ENCODE measurements at places on chromosomes 11 and 22. TPM values are rescaled to one million over a fixed set of nuclear protein-coding genes. Genes with fewer than 3 reads are reported as not detected.

DNA sequence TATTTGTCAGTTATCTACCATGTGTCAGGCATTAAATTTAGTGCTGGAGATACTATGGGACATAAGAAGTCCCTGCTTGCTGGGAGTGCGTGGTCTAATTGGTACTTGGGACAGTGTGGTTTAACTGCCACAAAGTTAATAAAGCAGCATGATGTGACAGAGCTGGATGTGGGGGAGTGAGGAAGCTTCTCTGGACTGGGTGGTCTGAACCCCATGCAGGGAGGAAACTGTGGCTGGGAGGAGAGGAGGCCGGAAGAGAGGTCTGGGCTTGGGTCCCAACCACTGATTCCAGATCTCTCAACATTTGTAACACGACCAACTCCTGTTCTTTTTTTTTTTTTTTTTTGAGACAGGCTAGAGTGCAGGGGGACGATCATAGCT, 37.1 kb downstream of the ST3GAL4 start:
- H3K4me3 ChIP-seq: no peak overlapping the region
- H3K27me3 ChIP-seq: no peaks in the 10 kb centered on the region

DNA sequence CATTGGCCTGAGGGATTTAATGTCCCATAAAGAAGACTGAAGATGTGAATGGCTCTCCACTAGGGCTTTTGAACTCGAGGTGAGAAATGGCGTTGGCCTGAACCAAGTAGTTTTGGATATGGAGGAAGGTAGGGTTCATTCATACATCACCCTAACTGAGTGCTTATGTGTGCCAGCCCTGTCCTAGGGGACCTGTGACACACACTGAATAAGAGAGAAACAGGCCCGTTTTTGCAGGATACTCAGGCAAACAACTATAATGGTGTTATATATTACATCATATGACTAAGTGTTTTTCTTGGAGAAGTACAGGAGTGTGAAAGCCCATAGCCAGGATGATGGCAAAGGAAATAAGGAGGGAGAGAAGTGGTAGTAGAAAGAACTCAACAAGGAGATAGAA, 368.1 kb downstream of the TMEM135 start:
- H3K27ac ChIP-seq: no peak overlapping the region
- H3K4me3 ChIP-seq: no peak overlapping the region
- H3K36me3 ChIP-seq: no peaks in the 10 kb centered on the region
- H3K27me3 ChIP-seq: no peaks in the 10 kb centered on the region
- DNase-seq: no peak
- H3K4me1 ChIP-seq: no peaks in the 10 kb centered on the region

DNA sequence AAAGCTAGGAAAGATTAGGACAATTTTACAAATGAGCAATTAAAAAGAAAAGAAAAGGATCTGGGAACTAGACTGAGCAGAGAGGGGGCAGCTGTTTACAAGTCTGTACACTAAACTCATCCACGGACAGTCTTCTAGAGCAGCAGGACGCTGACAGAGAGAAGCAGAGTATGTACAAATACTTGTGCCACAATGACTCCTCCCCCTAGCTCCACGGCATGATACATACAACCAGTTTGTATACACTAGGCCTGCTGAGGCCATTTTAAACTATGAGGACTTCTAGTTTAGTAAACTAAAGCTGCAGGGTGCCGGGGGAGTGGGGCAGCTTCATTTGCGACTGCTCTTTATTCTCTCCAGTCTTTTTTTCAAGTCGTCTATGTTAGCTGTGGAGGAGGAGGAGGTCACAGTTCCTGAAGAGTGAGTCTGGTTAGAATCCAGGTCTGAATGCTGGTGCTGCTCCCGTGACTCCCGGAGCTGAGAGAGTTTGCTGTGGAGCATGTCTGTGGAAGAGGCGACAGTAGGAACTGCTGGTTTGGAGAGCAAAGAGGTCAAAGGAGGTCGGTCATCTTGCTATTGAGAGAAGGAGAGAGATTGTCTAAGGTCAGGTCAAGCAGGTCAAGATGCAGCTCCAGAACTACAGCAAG, 24.8 kb downstream of the F2 start:
- H3K27me3 ChIP-seq: no peaks in the 10 kb centered on the region
- H3K27ac ChIP-seq: no peak overlapping the region
- no peak for DNase-seq
- H3K36me3 ChIP-seq: peaks cover 53% of the 10 kb centered on the region
- no peak overlapping the region for H3K4me3 ChIP-seq
- H3K4me1 ChIP-seq: no peaks in the 10 kb centered on the region

GRCh38 chr11:47523490-47524225, 29.3 kb downstream of the CELF1 start:
- no peaks in the 10 kb centered on the region for H3K27me3 ChIP-seq
- no peaks in the 10 kb centered on the region for H3K36me3 ChIP-seq
- H3K4me3 ChIP-seq: peak overlapping the region; percentile 51

DNA sequence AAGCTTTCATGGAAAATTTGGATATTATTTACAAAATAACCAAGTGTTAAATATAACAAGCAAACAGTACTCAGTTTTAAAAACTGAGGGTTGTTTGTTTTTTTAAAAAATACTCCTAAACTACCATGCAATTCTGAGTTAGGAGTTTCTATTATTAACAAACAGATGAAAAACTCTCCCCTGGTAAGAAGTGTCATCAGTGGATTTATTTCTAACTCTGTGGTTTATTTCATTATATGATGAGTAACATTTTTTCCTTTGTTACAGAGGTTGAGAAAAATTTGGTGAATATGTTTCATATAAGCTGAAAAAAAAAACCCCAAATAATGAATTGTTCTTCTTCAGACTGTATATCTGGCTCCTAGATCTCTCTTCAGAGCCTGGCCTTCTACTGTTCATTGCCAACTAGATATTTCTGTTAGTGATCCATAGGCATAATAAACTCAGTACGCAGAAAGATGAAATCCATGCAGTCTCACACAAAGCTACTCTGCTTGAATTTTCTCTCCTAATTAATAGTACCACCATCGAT, 29.4 kb upstream of the PDE3B start:
- no peak for DNase-seq
- no peak overlapping the region for H3K4me3 ChIP-seq
- H3K27me3 ChIP-seq: no peaks in the 10 kb centered on the region

DNA sequence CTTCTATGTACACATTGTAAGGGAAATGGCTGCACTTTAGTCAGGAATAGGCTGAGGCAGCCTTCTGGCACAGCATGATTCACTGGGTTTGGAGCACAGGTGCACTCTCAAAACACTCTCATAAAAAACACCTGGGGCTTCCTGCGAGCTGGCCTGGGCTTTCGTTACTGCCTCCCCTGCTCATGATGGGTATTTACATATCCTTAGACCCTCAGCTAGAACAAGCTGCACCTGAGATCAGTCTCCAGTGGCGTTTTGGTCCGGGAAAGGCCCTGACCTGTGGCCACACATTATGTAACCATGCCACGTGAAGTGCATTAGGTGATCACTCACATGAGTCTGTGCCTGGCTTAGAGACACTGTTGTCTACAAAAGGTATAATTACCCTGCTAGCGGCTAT, 321.7 kb downstream of the TMEM135 start:
- H3K27ac ChIP-seq: no peak overlapping the region
- H3K27me3 ChIP-seq: no peaks in the 10 kb centered on the region
- DNase-seq: no peak

- DNase-seq: peak; percentile 61
- H3K27me3 ChIP-seq: no peaks in the 10 kb centered on the region
- no peaks in the 10 kb centered on the region for H3K4me1 ChIP-seq
- no peaks in the 10 kb centered on the region for H3K36me3 ChIP-seq
Observed at GRCh38 chr11:116703421-116703820, 69.4 kb downstream of the BUD13 start.

DNA sequence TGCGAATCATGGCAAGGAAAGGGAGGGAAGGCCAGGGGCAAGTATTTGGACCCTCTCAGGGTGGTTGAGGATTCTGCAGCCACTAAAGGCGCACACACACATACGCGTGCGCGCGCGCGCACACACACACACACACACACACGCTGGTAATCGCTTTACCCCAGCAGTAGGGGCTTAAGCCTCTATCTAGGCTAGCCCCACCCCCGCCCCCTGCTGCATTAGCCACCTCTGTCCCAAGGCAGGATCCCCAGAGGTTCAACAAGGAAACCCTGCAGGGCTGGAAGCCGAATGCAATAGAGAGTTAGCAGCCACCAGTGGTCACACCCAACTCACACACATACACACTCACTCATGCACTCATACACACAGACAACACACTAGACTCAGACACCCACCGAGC, 28.6 kb upstream of the ELFN2 start:
- no peak overlapping the region for H3K4me3 ChIP-seq
- no peak for DNase-seq
- peaks cover 10% of the 10 kb centered on the region for H3K27me3 ChIP-seq
- no peaks in the 10 kb centered on the region for H3K36me3 ChIP-seq
- H3K4me1 ChIP-seq: no peaks in the 10 kb centered on the region

GRCh38 chr11:124633355-124633754, 10.7 kb downstream of the TBRG1 start:
- H3K27ac ChIP-seq: no peak overlapping the region
- DNase-seq: no peak
- no peaks in the 10 kb centered on the region for H3K27me3 ChIP-seq

DNA sequence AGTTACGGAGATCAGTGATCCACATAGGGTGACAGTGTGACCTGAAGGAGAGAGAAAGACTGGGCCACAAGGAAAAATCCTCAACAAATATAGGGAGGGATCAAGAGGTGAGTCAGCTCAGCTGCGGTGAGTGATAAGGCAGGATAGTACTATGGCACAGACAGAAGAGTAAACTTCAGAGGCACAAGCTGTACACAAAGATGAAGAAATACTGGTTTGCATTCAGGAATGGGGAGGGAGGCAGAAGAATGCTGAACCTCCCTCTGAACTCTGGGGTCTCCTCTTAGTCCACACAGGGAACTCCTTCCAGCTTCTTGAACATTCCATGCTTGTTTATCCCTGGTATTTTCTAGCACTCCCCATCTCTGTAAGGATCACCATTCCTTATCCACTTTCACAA, 162.7 kb downstream of the BARX2 start:
- H3K4me3 ChIP-seq: no peak overlapping the region
- H3K27me3 ChIP-seq: no peaks in the 10 kb centered on the region
- no peak overlapping the region for H3K27ac ChIP-seq
- H3K36me3 ChIP-seq: no peaks in the 10 kb centered on the region
- no peak for DNase-seq
- no peaks in the 10 kb centered on the region for H3K4me1 ChIP-seq

DNA sequence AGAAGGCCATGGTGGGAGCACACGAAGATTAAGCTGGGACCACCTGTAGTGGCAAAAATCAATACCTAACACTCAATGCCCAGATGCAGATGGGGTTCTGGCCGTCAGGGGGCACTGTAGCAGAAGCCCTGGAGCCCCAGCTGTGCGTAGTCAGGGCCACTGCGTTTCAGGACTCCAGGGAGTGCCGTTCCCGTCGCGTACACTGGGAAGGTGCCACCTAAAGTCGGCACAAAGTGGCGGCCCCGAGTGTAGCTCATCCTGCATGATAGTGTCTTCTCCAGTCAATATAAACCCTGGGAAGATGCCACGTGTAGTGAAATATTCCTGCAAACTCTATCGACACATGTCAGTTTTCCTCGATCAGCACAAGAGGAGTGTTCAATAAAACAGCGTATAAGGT, 123.8 kb upstream of the NTM start:
- H3K27me3 ChIP-seq: no peaks in the 10 kb centered on the region
- H3K4me1 ChIP-seq: peaks cover 31% of the 10 kb centered on the region
- H3K27ac ChIP-seq: no peak overlapping the region

- H3K4me3 ChIP-seq: no peak overlapping the region
- H3K27me3 ChIP-seq: no peaks in the 10 kb centered on the region
- H3K27ac ChIP-seq: no peak overlapping the region
- no peaks in the 10 kb centered on the region for H3K4me1 ChIP-seq
Observed at GRCh38 chr11:110374921-110375320, 54.8 kb upstream of the FDX1 start.

Gene DEFB131B
- not detected for total RNA-seq

Gene OR52I1
- not detected for total RNA-seq

Gene TMEM45B
- total RNA-seq: 1.4 TPM

Gene ART1
- total RNA-seq: 1.1 TPM

Gene ABCG4
- total RNA-seq: 0.55 TPM

Gene DGCR2
- total RNA-seq: 33.9 TPM

Gene CASP5
- total RNA-seq: not detected

Gene EMID1
- total RNA-seq: 2.1 TPM
